HS-27A (cell line): ENCODE measurements at places on chromosomes 13 and 19.

DNA sequence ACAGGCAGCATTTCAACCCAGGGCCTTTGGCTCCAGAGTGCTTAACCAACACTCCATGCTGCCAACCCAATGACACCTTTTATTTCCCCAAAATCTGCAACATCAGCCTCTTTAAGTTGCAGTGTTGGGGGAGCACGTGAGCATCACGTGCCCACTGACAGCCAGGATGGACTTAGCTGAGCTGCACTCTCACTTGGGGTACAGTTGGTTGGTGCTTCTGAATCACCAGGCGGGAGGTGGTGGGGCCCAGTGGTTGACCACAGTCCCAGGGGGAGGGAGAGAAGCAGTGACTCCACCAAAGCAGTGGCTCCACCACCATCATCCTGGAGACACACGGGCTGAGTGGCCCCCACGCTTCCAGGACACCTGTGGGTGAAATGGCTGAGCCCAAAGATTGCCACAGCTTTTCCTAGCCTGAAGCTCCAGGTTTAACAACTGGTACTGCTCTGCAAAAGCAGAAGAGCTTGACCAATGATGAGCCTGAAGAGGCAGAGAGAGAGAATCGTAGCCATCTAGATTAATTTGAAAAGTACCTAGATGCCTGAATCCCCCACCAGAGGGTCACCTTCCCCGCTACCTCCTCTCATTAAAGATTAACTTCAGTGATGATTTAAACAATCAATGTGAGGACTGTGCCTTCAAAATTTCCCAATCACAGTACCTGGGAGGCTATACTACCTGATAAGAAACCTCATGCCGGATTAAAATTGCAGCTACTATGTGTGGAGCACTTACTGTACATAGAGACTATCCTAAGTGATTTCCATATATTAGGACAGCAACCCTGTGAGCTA is 193.8 kb downstream of the FOXO1 start:
- no peak for DNase-seq

GRCh38 chr13:112842343-112842856 is 126.6 kb upstream of the MCF2L start:
- no peak for DNase-seq

- no peak for DNase-seq
Observed at GRCh38 chr19:2036424-2036823, 14.6 kb downstream of the MKNK2 start.

GRCh38 chr13:50026788-50027473 is 11.7 kb downstream of the KCNRG start:
- DNase-seq = no peak

- no peak for DNase-seq
Observed at GRCh38 chr19:34236035-34236987, 18.0 kb upstream of the GARRE1 start.

GRCh38 chr13:34867590-34867989 is 74.5 kb upstream of the NBEA start:
- no peak for DNase-seq

GRCh38 chr13:35143123-35143522 is 201.1 kb downstream of the NBEA start:
- DNase-seq = no peak

DNA sequence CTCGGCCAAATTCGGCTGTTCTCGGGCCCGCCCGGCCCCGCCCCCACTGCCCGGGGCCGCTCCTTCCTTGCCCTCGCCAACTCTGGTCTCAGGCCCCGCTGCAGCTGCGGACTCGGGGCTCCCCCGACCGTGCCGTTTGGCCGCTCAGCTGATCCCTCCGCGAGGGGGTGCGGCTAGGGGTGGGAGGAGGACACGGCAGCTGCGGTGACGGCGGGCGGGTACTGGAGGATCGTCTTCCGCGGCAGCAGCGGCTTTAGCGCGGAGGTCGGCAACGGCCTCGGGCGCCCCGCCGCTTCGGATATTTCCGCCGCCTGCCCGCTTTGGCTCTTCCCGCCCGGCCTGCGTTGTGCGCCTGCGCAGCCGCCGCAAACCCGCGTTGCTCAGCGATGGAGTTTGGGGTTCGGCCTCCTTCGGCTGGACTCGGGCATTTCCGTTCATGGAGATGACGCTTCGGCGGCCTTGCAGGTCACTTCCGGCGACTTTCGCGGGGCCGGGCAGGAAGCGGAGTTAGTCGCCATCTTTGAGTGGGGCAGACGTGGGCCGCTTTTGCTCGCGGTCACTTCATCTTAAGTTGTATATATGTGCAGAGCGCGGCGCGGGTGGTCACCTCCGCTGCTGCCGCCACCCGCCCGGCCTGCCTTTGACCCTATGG is 338 bp upstream of the UBE2M start:
- DNase-seq = peak; percentile 97

- DNase-seq = no peak
Observed at GRCh38 chr13:52969373-52969772, 59.2 kb upstream of the OLFM4 start.

- no peak for DNase-seq
Observed at GRCh38 chr13:31875134-31875533, 135.8 kb downstream of the RXFP2 start.

DNA sequence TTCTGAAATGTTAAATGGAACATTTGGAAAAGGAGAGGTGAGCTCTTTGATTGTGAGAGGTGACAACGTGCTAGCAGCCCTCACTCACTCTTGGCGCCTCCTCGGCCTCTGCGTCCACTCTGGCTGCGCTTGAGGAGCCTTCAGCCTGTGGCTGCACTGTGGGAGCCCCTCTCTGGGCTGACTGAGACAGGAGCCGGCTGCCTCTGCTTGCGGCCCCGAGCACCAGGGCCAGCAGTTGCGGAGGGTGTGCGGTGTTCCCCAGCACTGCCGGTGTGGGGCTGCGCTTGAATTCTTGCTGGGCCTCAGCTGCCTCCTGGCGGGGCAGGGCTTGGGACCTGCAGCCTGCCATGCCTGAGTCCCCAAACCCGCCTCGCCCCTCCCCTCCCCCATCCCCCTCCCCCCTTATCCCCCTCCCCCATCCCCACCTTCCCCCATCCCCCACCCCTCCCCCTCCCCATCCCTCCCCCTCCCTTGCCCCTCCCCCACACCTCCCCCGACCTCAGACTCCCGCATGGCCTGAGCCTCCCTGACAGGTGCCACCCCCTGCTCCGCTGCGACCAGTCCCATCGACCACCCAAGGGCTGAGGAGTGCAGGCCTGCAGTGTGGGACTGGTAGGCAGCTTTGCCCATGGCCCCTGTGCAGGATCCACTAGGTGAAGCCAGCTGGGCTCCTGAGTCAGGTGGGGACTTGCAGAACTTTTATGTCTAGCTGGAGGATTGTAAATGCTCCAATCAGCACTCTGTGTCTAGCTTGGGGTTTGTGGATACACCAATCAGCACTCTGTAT is 411.0 kb downstream of the OLFM4 start:
- no peak for DNase-seq

- no peak for DNase-seq
Observed at GRCh38 chr13:41774605-41775218, 186.2 kb downstream of the VWA8 start.

GRCh38 chr19:30087381-30088138 is 145.5 kb downstream of the URI1 start:
- no peak for DNase-seq
